ENCODE measurements at places on chromosomes 11 and 22.

DNA sequence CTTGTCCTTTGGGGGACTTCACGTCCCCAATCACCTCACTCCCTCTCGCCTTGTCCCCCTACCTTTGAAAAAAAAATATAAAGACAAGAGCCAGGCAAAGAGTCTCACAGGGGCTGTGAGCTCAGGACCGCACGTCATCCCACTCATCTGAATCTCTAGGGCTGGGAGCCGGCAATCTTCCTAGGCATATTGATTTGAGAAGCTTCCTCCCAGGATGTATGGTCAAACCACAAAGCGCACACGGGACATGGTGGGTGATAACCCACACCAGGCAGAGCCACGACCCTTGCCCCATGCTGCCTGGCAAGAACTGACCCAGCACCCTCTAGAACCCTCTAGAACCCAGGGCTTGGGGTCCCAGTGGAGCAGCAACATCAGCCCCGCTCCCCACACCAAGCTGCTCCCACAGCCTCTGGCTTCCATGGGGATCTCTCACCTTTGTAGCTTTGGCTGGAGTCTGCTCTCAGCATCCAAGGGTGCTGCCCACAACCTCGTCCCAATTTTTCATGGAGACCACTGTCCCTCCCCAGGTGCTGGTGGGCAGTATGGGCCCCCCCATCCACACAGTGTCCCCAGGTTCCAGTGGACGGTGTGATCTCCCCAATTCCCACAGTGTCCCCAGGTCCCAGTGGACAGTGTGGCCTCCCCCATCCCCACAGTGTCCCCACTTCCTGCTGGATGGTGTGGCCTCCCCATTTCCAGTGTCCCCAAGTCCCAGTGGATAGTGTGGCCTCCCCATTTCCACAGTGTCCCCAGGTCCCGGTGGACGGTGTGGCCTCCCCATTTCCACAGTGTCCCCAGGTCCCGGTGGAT lies 85.2 kb upstream of the FGF3 start:
- no peak for DNase-seq

GRCh38 chr22:39859903-39860588 lies 33.5 kb downstream of the ENTHD1 start:
- DNase-seq, result no peak

- no peak for DNase-seq
These were observed 36.6 kb upstream of the NFAM1 start for GRCh38 chr22:42468841-42469240.

DNA sequence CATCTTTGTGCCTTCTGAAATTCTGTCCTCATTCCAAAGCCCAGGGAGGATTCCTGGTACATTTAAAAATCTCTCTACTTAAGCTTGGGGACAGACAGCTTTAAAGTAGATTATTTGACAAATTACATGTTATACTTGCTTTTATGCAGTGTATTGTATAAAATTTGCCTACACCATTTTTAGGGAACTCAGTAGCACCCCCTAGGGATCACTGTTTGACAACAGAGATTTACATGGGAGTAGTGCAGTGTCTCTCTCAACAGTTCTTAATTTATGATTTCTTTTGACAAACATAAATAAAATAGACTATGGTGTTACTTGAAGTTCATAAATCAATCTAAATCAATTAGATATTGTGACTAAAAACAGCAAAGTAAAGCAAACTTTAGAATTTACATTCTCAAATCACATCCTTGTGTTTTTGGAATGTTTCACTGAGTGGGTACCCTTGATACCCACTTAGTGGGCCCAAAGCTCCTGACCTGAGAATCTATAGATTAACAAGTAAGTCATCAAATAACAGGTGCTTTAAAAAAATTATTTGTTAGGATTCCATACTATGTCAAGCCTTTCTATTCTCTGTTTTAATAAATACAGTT lies 428.8 kb downstream of the DYNC2H1 start:
- no peak for DNase-seq

- no peak for DNase-seq
These were observed 1564.8 kb upstream of the TENM4 start for GRCh38 chr11:81005595-81005994.
